NCI-H187 (cell line): ENCODE measurements at places on chromosomes 13 and 19.

DNA sequence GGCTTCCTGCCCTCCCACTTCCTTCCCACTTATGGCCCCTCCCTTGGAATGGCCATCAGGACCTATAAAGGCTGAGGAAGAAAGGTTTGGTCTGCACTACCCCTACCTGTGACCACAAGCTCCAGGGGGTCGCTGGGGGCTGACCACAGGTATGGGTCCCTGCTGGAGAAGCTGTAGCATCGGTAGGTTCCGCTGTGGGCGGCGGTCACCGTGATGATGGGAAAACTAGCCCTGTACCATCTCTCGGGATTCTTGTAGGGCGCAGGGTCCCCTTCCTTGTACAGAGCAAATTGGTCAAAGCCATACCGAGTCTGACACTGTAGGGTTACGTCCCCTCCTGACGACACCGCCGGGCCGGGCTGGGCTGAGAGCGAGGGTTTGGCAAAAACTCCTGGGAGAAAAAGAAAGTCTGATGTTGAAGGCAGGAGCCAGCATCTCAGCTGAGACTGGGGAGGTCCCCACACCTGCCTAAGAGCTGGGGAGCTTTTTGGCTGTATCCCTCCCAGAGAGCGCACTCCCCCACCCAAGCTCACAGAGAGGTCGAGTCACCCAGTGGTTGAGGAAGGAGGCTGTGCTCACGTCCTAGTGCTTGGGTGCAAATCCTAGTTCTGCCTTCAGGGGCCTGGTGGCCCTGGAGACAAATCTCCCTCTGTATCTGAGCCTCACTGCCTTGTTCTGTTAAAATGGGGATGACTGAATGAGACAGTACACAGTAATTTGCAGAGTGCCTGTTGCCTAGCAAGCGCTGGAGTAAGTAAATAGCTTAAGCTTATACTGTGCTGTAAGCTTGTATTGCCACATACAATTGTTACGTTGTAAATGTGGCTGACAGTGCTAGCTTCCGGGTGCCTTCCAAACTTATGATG is 10.4 kb downstream of the GP6 start:
- DNase-seq = no peak

GRCh38 chr13:101965096-101965495 is 436.8 kb downstream of the FGF14 start:
- DNase-seq = no peak

- DNase-seq = no peak
Measured at GRCh38 chr13:51271528-51272085, 49.4 kb downstream of the FAM124A start.

DNA sequence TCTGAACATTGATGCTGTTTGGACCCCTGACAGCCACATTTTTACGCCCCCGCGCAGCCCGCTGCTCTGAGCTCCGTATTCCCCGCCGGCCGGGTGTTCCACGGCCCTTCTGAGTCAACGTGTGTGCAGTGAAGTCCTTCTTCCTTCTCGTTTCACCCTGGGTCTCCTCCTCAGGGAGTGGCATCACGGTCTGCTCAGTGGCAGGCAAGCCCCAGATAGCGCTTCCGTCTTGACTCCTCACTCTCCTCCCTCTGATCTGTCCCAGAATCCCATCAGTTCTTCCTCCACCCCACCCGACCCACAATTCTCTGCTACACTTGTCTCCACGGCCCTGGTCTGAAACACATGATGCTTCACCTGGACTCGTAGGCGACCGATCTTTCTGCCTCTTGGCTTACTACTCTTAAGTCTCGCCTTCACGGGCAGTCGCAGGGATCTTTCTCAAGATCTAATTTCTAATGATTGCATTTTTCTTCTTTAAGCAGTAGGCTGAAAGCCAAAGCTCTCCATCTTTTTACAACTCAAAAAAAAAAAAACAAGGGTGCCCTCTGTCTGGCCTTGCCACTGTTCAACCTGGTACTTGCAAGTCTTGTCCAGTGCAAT is 33.9 kb downstream of the CCNE1 start:
- no peak for DNase-seq

- DNase-seq = no peak
Measured at GRCh38 chr19:16062789-16063188, 13.5 kb upstream of the TPM4 start.

DNA sequence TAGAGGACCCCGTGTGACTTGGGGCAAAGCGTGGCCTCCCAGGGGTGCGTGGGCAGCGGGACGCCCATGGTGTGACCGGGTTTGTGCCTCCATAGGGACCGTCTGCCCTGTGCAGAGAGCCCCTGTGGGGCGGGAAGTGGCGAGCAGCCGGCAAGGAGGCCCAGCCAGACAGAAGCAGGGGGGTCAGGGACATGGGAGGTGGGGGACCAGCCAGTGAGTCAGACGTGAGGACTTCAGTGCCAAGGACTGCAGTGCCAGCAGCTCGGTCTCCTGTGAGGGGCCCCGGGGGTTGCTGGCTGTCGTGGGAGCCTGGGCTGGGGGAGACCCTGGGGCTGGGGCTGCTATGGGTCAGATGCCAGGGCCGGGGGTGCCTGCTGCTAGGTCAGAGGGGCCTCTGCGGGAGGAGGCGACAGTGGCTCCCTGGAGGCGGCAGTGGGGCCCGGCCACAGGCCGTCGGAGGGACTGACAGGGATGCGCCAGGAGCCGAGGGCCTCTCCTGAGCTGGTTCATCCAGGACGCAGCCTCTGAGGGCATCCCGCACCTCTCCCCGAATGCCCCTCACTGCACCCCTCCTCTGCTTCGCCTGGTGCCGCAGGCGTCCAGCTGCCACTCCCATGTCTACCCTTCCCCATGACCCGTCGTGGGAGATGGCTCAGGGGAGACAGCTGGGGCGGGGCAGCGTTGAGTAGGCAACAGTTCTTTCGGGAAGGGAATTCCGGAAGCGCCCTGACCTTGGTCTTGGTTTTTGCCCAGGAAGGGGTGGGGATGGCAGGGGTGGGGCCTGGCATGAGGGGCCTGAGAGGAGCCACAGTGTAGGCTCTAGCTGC is 80.0 kb downstream of the KDM4B start:
- no peak for DNase-seq
